Right cardiac atrium (tissue), 5 donors: ENCODE measurements at places on chromosomes 5 and 9. TPM values are rescaled to one million over a fixed set of nuclear protein-coding genes. Genes with fewer than 3 reads are reported as not detected.

DNA sequence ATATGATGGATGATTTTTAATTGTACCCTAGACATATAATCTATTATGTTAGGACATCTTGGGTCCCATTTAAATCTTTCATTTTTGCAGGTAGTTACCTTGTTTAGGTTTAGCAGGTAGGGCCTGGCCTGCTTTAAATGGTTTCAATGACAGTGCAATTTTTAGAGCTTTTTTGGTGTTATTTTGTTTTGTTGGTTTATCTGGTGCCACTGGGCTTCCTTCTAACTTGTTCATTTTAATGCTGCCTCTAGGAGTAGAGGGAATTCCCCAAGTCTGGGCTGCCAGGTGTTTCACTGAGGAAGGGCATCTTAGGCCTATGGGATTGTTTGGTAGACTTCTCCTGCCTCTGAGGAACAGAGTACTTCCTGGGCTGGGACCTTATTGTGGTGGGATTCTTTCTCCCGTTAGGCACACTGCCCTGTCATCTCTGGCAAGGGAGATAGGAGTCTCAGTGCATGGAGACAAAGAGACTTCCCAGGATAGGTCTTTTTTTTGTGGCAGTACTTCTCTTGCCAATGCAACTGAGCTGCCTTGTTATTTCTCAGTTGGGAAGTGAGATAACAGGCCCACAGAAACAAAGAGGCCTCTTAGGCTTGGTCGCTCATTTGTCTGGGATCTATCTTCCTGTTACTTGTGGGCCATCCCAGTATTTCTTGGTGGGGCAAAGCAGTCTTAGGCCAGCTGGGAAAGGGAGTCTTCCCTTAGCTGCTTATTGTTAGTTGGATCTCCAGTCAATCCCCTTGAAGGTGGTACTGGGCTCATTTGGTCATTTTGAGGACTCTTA, 282.9 kb downstream of the FER start:
- DNase-seq, result no peak

GRCh38 chr5:125408448-125409233, 662.2 kb upstream of the ZNF608 start:
- DNase-seq, result no peak

AIF1L gene
- polyA plus RNA-seq, result 15.7 TPM

GRCh38 chr9:109248133-109248581, 72.7 kb downstream of the EPB41L4B start:
- DNase-seq, result no peak

DNA sequence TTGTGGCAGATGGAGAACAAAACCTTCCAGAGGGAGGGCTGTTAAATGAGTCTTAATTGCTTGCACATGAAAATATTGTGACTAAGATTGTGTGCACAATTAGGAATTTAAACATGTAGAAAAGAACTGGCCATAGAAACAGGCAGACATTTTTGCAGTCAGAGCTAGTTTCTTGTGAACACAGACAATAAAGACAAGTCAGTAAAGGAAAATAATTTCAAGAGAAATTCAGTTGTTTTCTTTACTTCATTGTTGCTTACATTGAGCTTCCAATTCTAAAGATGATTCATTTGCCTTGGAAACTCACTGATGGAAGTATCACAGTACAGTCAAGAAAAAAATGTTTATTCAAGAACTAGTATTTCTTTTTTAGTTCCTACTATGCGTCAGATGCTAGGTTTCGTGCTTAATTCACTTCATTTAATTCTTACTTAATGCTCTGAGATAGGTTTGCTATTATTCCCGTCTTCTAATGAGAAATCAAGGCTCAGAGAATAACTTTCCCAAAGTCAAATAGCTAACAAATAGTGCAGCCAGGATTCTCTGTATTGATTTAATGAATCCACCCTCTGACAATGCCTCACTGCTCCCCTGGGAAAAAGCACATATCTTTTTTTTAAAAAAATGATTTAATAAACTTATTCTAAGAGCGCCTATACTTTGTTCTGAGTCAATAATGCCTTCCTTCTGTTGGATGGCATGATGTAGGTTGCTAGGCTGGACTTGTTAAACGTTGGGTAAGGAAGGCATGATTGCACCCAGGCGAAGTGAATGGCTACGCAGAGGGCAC, 581.4 kb downstream of the RAB3C start:
- DNase-seq, result no peak

DNA sequence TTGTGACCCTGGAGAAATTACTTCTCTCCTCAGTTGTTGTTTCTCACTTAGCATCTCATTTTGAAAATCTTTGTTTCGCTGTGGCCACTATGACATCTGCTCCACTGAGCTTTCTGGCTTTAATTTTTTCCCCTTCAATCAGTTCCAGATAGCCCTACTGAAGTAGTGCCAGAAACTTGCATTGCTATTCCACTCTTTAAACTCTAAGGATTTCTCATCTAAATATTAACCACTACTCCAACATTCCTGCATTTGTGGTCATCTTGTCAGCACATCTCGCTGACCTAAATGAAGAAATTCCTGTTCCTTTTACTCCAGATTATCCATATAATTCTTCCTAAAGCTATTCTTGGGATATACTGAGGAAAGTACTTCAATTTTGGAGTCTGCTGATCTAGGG, 15.3 kb upstream of the NOL6 start:
- DNase-seq, result no peak

OBP2B gene
- not detected for polyA plus RNA-seq

DIRAS2 gene
- polyA plus RNA-seq, result 0.02 TPM

- no peak for DNase-seq
Observed at GRCh38 chr5:2908086-2908485, 156.6 kb upstream of the IRX2 start.
